ENCODE measurements at places on chromosomes 4 and X.

- DNase-seq = no peak
Observed at GRCh38 chr4:38983291-38983690, 48.9 kb downstream of the TMEM156 start.

DNA sequence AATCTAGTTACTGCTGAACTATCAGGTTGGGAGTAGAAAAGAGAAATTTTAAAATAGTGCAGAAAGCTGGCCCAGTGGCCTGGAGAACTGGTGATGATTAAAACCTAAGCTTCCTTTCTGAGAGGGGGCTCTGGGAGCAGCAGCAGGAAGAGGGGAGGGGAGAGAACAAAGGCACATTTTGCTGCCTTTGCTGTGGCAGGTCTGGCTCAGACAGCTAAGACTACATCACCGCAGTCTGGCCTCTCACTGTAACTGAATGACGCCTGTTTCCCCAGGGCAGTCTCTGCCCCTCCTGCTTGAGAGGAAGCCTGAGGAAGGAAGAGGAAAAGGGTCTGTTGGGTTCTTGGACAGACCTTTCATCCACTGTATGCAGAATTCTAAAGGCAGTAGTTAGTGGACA, 148.5 kb downstream of the FRAS1 start:
- DNase-seq = no peak

DNA sequence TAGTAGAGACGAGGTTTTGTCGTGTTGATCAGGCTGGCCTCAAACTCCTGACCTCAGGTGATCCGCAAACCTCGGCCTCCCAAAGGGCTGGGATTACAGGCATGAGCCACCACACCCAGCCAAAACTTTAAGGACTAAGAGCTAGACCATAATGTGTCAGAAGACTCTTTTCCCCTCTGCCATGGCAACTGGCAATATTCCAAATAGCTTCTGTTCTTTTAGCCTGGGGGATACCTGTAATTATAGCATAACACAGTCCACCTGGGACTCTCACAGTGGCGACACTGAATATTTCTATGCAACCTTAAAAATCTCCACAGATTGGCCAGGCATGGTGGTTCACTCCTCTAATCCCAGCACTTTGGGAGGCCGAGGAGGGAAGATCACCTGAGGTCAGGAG, 45.5 kb upstream of the RBM47 start:
- DNase-seq = no peak

- no peak for DNase-seq
Observed at GRCh38 chr4:185332575-185333464, 62.9 kb downstream of the LRP2BP start.

DNA sequence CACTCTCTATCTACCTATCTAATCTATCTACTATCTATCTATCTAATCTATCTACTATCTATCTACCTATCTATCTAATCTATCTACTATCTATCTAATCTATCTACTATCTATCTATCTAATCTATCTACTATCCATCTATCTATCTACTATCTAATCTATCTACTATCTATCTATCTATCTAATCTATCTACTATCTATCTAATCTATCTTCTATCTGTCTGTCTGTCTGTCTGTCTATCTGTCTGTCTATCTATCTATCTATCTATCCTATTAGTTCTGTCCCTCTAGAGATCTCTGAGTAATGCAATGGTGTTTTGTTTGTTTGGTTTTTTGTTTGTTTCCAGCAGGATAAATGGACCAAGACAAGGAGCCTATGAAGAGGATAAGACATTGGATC, 9.4 kb upstream of the ASMTL start:
- DNase-seq = no peak

All from activated naive CD4-positive, alpha-beta T cell (primary cell).